ENCODE measurements at places on chromosomes 5 and 9.

DNA sequence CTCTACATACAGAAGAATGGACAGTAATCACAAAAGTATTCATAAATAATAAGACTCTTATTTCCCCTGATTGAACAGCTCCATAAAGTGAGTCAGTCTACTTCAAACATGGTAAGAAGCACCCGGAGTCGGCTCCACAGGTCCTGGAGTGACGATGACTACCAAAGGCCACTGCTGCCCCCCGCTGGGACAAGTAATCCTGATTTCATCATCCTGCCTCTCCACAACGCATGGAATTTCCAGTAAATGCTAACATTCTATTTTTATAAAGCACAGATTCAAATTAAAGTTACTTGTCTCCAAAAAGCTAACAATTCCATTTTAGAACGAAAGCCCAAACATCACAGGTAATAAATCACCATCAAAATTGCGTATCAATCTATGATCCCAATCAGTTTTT, 16.2 kb downstream of the ATPSCKMT start:
- DNase-seq: no peak

DNA sequence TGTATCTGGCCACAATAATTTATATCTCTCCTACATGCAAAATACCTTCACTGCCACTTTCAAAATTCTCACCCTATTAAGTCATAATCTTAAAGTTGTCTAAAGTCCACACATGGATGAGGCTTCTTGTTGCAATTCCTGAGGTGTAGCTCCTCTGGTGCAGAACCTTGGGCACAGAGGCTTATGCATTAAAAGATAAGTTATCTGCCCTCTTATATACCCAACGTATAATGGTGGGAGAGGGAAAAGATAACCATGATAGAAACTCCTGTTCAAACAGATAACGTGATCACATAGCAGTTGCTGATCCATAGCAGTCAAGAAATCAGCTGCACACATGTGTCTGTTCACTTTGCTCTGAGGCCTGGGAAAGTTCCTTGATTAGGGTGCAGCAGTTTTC, 1767.0 kb downstream of the MAT2B start:
- no peak for DNase-seq

DNA sequence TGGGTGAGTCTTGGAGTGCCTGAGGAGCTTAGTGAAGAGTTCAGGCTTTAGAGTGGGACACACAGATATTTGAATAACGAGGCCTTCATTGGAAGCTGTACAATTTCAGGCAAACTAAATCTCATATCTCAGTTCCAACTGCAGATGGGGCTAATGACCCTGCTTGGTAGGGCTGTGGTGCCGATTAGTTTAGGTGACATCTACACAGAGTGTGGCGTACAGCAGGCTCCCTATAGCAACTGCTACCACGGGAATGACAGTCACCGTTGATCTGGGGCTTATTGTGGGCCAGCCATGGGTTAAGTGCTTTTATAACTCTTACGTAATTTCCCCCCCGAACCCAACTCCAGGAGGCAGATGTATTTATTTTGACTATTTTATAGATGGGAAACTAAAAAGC, 70.8 kb downstream of the FAT2 start:
- no peak for DNase-seq

- no peak for DNase-seq
Observed at GRCh38 chr9:134321946-134322741, 4.1 kb upstream of the RXRA start.

DNA sequence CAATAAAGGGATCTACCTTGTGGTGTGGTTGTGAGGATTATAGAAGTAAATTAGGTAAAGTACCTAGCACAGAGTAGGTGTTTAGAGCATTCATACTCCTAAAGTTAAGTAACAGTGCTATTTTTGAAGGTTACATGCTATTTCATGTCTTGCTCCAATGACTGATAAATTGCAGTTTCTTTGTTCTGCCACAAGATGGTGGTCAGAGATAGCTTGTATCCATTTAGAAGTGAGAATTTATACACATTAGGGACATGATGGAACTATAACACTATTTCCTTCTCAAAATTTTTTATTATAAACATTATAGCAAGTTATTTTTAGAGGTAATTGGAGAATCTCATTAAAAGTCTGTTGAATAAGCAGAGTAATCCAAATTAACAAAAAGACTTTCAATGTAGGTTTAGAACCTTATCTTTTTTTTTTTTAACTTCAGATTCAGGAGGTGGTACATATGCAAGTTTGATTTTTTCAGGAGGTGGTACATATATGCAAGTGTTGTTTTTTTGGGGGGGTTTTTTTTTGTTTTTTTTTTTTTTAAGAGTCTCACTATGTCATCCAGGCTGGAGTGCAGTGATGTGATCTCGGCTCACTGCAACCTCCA, 17.1 kb downstream of the MTREX start:
- no peak for DNase-seq

DNA sequence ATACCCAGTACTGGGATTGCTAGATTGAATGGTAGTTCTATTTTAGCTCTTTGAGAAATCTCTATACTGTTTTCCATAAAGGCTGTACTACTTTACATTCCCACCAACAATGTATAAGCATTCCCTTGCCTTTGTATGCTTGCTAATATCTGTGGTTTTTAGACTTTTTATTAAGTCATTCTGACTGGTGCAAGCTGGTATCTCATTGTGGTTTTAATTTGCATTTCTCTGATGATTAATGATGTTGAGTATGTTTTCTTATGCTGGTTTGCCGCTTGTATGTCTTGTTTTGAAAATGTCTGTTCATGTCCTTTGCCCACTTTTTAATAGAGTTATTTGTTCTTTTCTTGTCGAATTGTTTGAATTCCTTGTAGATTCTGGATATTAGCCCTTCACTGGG, 512.7 kb upstream of the PAPPA start:
- no peak for DNase-seq

DNA sequence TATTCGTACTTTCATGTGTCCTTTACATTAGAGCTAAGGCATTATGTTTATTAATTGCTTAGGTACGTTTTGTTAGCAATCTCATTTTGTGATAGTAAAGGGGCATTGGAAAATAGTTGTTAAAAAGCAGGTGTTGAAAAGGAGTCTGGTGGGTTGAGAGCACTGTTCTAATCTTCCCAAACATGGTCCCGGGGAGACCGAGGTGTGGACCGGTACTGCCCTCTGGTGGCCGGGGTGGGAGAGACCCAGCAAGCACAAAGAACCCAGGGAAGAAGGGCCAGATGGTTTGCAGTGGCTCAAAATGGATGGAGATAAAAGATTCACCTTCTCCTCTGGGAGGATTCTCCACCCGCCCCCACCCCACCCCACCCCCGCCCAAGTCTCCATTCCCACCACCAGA, 26.1 kb downstream of the IDNK start:
- peak; percentile 43 for DNase-seq

- no peak for DNase-seq
Observed at GRCh38 chr9:108803428-108804065, 52.2 kb downstream of the ACTL7B start.

DNA sequence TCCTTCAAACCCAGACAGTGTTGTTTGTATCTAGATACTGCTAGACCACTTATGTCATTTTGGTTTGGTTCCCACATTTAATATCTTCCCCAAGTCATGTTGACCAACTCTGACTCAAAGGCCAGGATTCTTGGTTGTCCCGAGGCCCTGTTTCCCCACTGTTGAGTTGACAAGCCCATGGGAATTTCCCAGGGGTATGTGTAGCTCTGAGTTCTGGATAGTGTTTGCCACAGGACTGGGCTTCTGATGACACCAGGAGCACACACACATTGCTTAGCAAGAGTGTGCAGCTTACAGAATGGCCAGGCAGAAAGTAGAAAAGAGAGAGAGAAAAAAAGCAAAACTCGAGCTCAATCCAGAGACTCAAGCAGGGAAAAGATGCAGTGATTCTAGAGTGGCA, 214.4 kb downstream of the NXNL2 start:
- no peak for DNase-seq

GRCh38 chr9:38417003-38417945, 7.0 kb downstream of the IGFBPL1 start:
- no peak for DNase-seq

DNA sequence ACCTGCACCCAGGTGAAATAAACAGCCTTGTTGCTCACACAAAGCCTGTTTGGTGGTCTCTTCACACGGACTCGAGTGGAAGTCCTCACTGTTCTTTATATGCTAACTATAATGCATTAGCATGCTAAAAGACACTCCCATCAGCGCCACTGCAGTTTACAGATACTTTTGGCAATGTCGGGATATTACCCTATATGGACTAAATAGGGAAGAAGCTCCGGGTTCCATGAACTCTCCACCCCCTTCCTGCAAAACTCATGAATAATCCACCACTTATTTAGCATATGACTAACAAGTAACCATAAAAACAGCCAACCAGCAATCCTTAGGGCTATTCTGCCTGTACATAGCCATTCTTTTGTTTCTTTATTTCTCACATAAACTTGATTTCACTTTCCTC, 426.2 kb upstream of the PTPRD start:
- no peak for DNase-seq

DNA sequence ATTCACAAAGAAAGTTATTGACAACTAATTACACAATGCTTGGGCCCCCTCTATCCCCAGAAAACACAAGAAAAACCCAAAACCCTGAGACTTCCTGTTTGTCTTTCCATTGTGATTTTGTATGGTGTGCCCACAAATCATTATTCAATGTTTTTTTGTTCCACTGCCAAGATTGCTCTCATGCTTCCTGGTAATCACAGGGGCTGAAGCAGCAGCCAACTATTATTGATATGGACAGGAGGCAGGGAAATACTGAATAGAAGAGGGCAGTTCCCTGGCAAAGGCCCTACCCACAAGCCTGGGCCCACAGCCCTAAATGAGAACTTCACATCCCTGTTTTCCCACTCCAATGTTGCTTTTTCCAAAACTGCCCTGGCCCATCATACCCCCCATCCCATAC, 21.5 kb upstream of the RFK start:
- no peak for DNase-seq

GRCh38 chr5:110441035-110441434, 285.4 kb downstream of the TMEM232 start:
- DNase-seq: no peak

GRCh38 chr5:167770461-167770860, 521.0 kb upstream of the WWC1 start:
- no peak for DNase-seq

- DNase-seq: no peak
Observed at GRCh38 chr5:168649306-168649705, 70.1 kb upstream of the PANK3 start.

- no peak for DNase-seq
Observed at GRCh38 chr9:136672431-136673087, 9.8 kb downstream of the EGFL7 start.

GRCh38 chr9:115225459-115226116, 107.6 kb upstream of the TNC start:
- DNase-seq: no peak

GRCh38 chr5:99651298-99651697, 722.5 kb upstream of the CHD1 start:
- DNase-seq: no peak

GRCh38 chr9:101093620-101094019, 65.1 kb downstream of the PLPPR1 start:
- DNase-seq: no peak

DNA sequence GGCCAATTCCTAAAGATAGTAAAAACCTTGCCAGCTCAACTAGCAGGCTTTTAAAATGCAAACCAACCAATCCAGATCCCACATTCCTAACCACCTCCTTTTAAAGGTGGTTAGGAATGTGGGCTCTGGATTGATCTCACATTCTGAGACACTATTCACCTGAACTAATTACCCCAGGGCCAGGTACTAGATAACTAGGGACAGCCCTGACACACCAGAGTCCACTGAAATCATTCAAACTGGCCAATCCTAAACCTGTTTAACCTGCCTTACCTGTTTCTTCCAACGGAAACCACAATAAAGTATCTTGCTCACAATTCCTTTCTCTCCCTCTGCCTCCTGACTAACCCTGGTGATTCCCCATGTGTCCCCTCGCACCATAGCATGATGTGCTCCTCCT, 168.3 kb upstream of the DMAC1 start:
- DNase-seq: no peak

DNA sequence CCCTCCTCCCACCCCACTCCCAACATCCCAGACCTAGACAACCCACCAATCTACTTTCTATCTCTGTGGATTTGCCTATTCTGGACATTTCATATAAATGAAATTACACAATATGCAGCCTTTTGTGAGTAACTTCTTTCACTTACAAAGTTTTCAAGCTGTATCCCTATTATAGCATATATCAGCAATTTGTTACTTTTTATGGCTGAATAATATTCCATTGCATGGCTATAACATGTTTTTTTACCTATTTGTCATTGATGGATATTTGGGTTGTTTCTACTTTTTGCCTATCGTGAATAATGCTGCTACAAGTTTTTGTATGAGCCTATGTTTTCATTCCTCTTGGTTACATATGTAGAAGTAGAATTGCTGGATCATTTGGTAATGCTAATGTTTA, 1.9 kb upstream of the KIF3A start:
- no peak for DNase-seq

GRCh38 chr5:106720367-106720766, 950.4 kb downstream of the EFNA5 start:
- DNase-seq: no peak

DNA sequence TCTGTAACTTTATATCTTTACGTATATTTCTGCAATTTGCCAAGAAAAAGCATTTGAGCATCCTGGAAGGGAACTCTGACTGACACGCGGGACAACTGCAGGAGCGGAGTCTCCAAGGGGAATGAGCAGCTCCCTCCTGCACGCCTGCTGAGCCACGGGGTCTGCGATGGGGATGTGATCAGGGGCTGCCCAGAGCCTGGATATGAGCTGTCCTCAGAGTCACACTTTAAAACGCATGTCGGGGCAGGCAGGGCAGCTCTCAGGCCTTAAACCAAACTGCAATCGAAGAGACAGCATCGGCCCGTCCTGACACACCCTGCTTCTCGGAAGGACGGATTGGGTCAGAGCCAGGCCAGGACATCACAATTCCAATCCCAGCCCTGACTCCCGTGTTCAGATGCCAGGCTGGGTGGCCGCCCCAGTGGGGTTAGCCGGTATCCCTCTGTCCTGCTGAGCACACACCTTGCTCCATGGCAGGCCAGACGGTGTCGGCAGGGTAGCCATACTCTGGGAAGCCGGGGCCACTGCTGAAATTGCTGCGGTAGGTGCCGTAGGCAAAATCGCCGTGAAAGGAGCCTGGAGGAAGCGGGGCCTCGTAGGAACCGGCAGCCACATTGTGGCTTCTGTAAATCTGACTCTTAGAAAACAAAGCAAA, 17.2 kb downstream of the SEC16A start:
- no peak for DNase-seq

- no peak for DNase-seq
Observed at GRCh38 chr5:53237876-53238275, 128.3 kb upstream of the MOCS2 start.

- DNase-seq: no peak
Observed at GRCh38 chr9:121811140-121811539, 159.7 kb downstream of the DAB2IP start.

Measured in stimulated activated CD4-positive, alpha-beta T cell treated with anti-CD3 and anti-CD28 coated beads, Interleukin-1b, Interleukin-23, amount 100 ng/mL, for 1 hour (primary cell).